ENCODE measurements at places on chromosomes 6 and 20.
A peak's percentile ranks its signal among the peaks of the same experiment; 100 is the strongest.

GRCh38 chr6:51303338-51303737 is 484.7 kb downstream of the TFAP2B start:
- no peak overlapping the region for H3K27ac ChIP-seq
- no peaks in the 10 kb centered on the region for H3K4me1 ChIP-seq
- DNase-seq = no peak
- no peaks in the 10 kb centered on the region for H3K36me3 ChIP-seq
- H3K27me3 ChIP-seq = no peaks in the 10 kb centered on the region

- no peaks in the 10 kb centered on the region for H3K4me1 ChIP-seq
- H3K27me3 ChIP-seq = peaks cover 10% of the 10 kb centered on the region
- H3K27ac ChIP-seq = no peak overlapping the region
Observed at GRCh38 chr6:99151634-99152346, 197.7 kb downstream of the FAXC start.

DNA sequence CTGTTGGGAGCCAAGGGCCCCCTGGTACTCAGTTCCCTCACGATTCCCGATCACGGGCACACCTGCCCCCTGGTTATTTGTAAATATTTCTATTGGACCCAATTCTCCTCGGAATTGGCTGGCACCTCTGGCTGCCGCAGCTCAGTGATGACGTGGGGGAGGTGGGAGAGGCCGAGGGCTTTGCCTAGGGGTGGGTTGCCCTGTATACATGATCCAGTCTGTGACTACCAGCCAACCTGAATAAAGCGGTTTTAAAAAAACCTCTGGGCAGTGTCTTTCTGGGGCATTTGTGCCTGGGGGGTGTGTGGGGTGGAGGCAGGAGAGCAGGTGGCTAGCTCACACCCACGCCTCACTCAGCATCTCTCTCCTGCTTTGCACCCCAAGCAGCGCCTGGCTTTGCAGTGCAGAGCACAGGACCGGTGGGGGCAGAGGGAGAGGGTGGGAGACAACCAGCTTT is 42.2 kb downstream of the VSTM2L start:
- H3K4me1 ChIP-seq = no peaks in the 10 kb centered on the region
- H3K36me3 ChIP-seq = no peaks in the 10 kb centered on the region
- no peak overlapping the region for H3K27ac ChIP-seq
- no peaks in the 10 kb centered on the region for H3K27me3 ChIP-seq
- DNase-seq = no peak

GRCh38 chr6:35477551-35478179 is 9.5 kb downstream of the RPL10A start:
- DNase-seq = no peak
- H3K36me3 ChIP-seq = peaks cover 3% of the 10 kb centered on the region
- no peak overlapping the region for H3K4me3 ChIP-seq
- no peak overlapping the region for H3K27ac ChIP-seq

- peaks cover 45% of the 10 kb centered on the region for H3K4me1 ChIP-seq
- no peaks in the 10 kb centered on the region for H3K27me3 ChIP-seq
- peaks cover 33% of the 10 kb centered on the region for H3K36me3 ChIP-seq
- no peak overlapping the region for H3K4me3 ChIP-seq
- no peak overlapping the region for H3K27ac ChIP-seq
- no peak for DNase-seq
Observed at GRCh38 chr6:44116641-44117382, 10.4 kb downstream of the MRPL14 start.

- H3K36me3 ChIP-seq = no peaks in the 10 kb centered on the region
- no peaks in the 10 kb centered on the region for H3K27me3 ChIP-seq
- no peak overlapping the region for H3K27ac ChIP-seq
- no peaks in the 10 kb centered on the region for H3K4me1 ChIP-seq
Observed at GRCh38 chr6:18725449-18725848, 338.3 kb downstream of the RNF144B start.

- H3K4me3 ChIP-seq = peak overlapping the region; percentile 88
- H3K27me3 ChIP-seq = peaks cover 11% of the 10 kb centered on the region
- H3K36me3 ChIP-seq = peaks cover 43% of the 10 kb centered on the region
- DNase-seq = peak; percentile 83
- H3K27ac ChIP-seq = peak overlapping the region; percentile 98
Observed at GRCh38 chr6:73521351-73521985, 636 bp upstream of the EEF1A1 start.
